NCI-H774 (cell line): ENCODE measurements at places on chromosomes 6 and 20.

DNA sequence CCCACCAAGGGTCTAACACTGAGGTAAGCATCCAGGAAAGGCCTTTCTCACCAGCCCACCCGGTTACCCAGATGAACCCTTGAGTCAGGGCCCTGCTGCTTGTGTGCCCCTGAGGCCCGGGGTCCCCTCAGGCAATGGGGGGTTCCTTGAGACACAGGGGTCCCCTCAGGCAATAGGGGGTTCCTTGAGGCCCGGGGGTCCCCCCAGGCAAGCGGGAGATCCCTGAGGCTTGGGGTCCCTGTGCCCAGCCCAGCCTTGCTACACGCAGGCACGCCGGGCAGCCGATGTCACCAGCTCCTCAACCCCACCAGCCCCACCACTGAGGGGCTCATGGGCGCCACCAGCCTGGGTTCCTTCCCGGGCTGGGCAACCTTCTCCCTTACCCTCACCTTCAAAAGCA is 247.2 kb downstream of the TTLL2 start:
- DNase-seq: no peak

- no peak for DNase-seq
Observed at GRCh38 chr20:45320948-45321595, 13.0 kb upstream of the MATN4 start.

DNA sequence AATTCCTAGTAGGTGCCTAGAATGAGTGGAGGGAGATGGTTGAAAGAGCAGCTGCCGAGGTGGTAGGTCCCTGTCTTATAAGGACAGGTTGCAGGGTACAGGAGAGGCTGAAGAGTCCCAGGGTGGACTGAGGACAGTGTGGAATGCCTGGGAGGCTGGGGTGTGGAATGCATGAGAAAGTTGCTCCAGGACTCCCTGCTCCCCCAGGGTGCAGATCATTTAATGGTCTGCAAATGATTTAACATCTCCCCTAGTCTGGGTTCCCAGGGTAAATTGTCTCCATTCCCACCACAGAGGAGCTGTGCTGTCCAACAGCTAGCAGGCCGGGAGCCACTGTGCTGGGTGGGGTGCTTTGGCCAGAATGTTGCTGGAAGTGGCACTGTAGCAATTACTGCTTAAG is 76.0 kb downstream of the CD83 start:
- DNase-seq: no peak

- DNase-seq: no peak
Observed at GRCh38 chr20:6580486-6580885, 187.0 kb upstream of the BMP2 start.

DNA sequence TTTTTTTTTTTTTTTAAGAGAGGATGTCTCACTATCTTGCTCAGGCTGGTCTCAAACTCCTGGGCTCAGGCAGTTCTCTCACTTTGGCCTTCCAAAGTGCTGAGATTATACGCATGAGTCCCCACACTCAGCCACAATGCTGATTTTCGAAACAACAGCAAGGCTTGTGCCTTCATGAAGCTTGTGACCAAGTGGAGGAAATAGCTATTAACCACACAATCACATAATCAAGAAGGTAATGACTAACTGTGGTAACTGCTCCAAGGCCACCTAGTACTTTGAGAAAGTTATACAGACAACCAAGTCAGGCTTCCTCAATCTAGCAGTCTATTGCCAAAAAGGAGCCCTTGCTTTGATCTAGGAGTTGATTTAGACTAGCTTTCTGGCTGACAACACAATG is 46.3 kb downstream of the SOD2 start:
- no peak for DNase-seq

- no peak for DNase-seq
Observed at GRCh38 chr20:37920270-37920669, 17.3 kb downstream of the VSTM2L start.

GRCh38 chr6:83514866-83515466 is 2.6 kb downstream of the PRSS35 start:
- DNase-seq: peak; percentile 76

GRCh38 chr20:33578510-33578909 is 83.6 kb upstream of the C20orf144 start:
- no peak for DNase-seq

GRCh38 chr20:50562262-50562701 is 52.1 kb downstream of the PTPN1 start:
- peak; percentile 73 for DNase-seq

DNA sequence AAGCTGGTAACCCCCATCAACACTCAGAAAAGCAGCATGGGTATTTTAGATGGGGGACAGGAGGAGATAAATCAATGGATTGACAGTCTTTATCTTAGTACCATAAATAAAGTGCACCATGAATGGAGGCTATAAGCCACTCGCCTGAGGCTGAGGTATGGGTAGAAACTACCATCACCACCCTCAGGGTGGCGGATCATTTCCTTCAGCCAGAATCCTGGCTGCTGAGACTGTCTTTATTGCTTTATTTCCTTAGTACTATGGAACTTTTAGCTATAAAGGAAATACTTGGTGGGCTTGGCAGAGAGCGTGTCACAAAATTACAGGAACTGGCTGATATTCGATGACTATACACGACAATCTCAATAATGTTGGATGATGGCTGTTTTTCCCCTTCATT is 52.2 kb downstream of the STK38 start:
- no peak for DNase-seq
